Activated CD4-positive, CD25-positive, alpha-beta regulatory T cell treated with anti-CD3 and anti-CD28 coated beads, Interleukin-2, amount 50 U/mL, for 16 hours (primary cell): ENCODE measurements at places on chromosomes 2 and 18.

DNA sequence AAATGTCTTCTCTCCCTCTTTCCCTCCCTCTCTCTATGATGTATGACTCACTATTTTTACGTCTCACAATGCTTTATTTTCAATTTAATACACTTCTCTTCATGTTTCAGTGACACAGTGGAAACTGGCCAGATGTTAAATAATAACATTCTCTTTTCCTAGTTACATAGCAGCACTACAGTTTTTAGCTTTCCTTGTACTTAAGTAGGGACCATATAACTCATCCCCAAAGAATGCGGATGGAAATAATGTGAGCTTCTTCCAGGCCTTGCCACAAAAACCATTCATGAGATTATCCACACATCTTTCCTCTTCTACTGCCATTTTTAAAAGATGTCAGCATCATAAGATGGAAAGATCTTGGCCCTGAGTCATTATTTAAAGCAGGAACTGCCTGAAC is 789.4 kb downstream of the LRP1B start:
- DNase-seq, result no peak

- DNase-seq, result no peak
Observed at GRCh38 chr2:47189635-47190034, 34.5 kb upstream of the STPG4 start.

DNA sequence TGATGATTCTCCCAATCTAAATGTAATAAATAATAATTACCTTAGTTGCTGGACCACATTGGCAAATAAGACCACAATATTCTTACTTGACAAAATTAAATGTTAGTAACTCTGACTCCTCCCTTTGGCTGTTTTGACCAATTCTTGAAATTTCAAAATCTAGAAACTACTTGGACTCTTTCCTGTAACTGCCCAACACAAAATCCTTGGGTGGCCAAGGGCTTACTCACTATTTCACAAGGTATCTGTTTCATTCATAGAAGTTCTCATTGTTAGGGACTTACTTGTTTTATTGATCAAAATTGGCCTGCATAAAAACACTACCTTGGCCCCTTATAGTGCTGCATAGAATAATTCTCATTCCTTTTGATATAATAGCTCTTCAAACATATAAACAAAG is 19.4 kb downstream of the CDH20 start:
- no peak for DNase-seq

DNA sequence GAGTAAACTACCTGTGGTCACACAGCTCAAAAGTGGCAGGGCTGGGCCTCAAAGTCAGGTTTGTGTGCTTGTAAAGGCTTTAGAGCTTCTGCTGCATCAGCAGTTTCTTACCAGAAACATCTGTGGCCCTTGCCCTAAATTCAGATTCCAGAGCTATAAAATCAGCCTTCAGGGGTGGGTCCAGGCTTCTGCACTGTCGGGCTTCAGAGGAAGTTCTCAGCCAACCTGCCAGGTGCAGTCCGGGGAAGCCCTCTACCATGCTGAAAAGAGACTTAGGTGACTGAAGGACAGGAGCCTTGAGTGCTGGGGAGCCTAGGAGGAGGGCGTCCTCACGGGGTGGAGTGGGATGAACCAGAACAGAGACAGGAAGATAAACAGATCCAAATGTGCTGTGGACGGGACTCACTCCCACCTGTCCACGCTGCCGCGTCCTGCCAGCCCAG is 69.9 kb upstream of the HS6ST1 start:
- no peak for DNase-seq

DNA sequence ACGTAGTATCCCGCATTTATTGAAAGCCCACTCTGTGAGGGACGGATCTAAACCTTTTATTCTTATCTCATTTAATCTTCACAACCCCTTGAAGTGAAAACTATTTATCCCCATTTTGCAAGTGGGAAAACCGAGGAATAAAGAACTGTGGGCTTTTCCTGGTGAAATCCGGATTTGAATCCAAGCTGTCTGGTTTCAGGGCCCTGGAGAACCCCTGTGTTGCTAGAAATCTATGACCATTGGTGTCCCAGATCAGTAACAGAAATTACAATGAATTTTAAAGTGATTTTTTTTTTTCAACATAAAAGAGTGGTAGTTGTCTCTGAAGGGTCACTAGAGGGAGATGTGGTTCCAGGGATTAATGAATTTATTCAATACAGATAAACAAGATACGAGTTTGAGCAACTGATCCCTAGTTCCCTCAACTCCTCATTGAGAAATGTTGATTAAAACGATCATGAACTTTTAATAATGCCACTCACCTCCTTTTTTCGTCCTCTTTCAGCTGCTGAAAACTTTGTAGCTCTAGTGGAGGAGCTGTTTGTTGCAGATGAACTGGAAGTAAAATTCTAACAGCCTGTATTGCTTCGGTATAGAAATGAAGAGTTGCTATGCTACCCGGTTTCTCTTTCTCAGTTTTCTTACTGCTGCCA is 940 bp downstream of the XRCC5 start:
- DNase-seq, result no peak

DNA sequence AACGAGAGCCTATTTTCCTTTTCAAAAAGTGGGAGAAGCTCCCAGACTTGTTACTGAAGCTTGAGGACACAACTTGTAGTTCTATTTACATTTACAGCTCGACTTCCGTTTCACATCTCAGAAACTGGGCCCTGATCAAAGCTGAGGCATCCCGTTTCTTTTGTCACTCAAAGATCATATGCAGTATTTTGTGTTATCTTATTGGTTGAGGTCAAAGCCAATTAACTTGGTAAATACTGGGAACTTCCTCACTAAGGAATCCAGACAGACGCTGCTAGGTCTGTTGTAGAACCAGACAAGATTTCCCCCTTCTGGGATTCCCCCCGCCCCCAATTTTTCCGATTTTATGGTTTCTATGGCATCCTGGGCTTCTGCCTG is 50.3 kb downstream of the TSN start:
- no peak for DNase-seq

- no peak for DNase-seq
Observed at GRCh38 chr2:204776781-204777559, 231.7 kb downstream of the PARD3B start.

DNA sequence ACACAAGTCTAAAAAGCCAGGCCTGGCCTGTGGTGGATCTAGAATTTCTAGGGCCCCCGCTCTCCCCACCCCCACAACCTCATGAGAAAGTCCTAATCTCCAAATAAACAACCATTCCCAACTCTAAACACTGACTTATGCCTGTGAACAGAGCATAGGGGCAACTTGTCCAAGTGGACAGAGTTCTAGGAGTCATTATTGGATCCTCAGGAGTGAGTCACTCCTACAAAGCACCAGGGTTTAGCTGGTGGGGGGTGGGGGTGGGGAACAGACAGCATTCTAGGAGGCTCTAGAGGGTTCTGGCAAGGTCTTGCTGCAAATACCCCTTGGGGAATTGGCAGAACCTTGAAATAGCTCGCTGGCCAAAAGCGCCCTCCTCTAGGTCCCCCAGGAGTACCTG is 83.3 kb downstream of the ZCCHC2 start:
- no peak for DNase-seq

DNA sequence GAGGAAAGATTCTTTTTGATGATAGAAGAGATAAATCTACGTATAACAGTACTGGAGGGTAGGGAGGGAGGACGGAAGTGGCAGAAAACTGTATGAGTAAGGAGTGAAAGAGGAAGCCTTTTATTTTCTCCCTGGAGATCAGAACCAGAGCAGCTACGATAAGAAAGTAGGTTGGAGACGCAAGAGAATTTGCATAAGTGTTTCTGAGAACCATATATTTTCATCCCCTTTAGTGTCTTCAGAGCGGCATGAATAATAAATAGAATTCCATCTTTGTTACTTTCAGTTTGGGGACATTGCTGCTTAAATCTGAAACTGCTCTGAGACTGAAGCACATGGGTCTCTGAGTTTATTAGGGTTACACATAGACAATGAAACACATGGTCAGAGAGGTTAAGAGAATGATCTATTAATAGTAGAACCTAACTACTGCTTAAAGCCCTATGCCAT is 230.2 kb upstream of the TNP1 start:
- no peak for DNase-seq

GRCh38 chr2:15230599-15231192 is 330.4 kb downstream of the NBAS start:
- no peak for DNase-seq

- no peak for DNase-seq
Observed at GRCh38 chr2:116680256-116680936, 1134.1 kb upstream of the DDX18 start.

- no peak for DNase-seq
Observed at GRCh38 chr18:35005963-35006577, 35.1 kb upstream of the MAPRE2 start.

DNA sequence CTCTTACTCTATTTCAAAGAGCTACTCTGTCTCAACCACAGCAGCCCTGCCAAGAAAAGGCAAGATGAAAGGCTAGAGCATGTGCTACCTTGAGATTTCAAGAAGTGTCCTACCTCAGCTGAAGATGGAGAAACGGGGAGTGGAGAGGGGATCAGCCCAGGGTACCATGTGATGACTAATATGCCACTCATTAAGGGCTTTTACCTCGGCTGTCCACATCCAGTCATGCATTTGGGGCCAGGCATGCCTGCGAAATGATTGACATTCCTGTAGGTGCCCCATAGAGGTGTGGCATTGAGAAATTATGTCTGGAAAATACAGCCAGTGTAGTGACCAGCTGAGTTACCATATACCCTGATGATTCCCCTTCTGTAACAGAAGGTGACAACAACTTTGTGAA is 96.1 kb downstream of the NRP2 start:
- DNase-seq, result no peak

DNA sequence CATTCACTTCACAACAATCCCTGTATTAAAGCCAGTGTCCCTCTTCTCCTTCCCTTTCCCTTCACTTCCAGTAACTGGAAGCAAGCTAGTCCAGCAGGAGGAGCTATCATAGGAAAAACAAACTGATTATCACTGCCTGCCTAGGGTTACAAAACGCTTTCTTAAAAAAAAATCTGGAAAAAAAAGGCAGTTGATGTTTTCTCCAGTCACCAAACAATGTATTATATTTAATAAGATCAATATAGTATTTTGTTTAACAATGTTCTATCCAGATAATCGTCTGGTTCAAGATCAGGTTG is 78.8 kb upstream of the ITGB6 start:
- DNase-seq, result no peak

GRCh38 chr2:219272356-219272755 is 6.8 kb upstream of the DNAJB2 start:
- no peak for DNase-seq

DNA sequence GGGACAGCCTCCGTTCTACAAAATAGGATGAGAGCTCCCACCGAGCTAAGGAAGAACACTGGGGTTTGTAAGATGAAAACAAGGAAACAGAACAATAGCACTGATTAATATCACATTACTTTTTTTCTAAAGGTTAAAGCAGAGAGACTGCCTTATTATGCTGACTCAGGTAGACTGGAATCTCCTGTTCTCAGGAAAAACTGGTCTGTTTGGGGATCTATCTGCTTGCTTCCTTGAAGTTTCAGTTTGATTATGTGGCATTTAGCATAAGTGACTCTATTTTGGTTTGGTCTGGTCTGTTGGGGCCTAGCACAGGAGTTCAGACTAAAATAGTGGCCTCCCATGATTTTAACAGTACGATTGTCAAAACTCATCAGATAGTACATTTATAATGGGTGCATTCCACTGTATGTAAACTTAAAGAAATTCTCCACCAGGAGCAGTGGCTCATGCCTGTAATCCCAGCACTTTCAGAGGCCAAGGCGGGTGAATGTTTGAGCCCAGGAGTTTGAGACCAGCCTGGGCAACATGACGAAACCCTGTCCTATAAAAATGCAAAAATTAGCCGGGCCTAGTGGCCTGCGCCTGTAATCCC is 64.1 kb upstream of the NDUFV2 start:
- DNase-seq, result no peak

GRCh38 chr2:40169430-40169829 is 282.5 kb downstream of the SLC8A1 start:
- DNase-seq, result no peak

GRCh38 chr2:43542285-43542933 is 53.4 kb downstream of the THADA start:
- no peak for DNase-seq

- no peak for DNase-seq
Observed at GRCh38 chr2:68564426-68564825, 79.0 kb upstream of the PROKR1 start.

DNA sequence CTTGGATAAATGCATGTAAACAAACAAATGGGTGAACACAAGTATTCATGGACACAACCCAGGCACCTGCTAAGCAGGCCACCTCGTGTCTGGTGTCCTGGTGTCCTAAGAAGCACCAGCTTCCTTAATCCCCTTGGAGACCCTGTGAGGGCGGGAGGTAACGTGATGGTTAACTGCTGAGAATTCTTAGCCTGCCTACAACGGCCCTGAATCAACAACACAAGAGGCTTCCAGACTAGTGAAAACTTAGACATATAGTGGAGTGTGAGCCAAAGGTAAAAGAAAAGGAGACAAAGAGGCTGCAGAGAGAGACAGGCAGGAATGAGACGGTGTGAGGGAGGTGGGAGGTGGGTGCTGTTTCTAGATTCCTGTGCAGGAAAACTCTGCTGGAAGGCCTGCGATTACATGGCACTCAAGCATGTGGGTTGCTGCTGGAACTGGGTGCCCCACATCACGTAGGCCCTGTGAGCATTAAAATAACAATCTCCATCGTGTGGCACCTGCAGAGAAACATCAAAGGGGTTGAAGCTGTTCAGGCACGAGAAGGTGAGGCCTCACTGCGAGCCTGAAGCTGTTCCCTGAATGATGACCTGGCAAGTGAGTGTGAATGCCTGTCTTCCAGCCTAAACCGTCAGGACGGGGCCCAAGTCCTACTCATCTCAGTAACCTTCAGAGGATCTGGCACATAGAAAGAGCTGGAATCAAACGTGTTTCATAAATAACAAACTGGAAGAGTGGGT is 64.2 kb downstream of the RPL37A start:
- no peak for DNase-seq
